ENCODE measurements at places on chromosomes 5 and 9.

DNA sequence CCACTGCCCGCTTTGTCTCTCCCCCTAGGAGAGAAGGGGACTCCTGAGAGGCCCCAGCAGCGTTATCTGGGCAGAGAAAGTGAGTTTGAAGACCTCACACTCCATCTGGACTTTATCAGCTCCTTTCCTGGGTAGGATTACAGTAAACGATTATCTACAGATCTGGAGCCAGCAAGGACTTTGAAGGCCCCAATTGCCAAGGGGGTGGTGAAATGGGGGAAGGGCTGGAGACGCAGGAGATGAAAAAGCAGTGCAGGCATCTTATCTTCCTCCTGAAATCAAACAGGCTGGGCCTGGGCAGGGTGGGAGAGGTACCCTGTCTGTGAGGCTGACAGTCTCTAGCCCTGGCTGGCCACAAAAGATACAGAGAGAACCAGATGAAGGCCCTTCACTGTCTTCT lies 105.8 kb upstream of the MSX2 start:
- no peak for DNase-seq

DNA sequence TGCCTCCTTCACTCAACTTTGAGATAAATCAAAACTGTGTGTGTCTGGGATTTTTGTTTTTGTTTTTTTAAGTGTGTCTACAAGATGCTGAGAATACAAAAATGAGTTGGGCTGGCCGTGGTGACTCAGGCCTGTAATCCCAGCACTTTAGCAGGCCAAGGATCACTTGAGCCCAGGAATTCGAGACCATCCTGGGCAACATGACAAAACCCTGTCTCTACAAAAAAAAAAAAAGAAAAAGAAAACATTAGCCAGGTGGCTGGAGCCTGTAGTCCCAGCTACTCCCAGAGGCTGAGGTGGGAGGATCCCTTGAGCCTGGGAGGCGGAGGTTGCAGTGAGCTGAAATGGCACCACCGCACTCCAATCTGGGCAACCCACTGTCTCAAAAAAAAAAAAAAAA lies 21.0 kb downstream of the HNRNPK start:
- DNase-seq, result no peak

DNA sequence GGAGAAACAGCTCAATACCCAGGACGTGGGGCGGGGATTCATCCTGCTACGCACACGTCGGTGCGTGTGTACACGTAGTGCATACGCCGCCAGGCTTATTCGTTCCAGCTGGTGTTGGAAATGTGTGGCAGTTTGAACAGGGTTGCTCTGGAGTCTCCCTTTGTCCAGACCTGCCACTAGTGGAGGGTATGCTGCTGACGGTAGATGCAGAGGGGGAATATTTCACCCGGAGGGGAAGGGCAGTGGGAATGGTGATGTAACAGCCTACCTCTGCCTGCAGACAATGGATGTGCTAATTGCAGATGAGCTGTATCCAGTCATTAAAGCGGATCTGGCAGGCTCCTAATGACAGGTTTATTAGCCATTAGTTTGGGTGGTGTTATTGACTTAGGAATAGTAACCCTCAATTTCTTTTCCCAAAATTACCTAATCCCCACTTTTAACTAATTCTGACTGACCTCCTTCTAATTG lies 142.7 kb downstream of the PAX5 start:
- no peak for DNase-seq

- no peak for DNase-seq
Observed at GRCh38 chr5:16849775-16850174, 86.3 kb downstream of the MYO10 start.
